Bronchial epithelial cell (primary cell): ENCODE measurements at places on chromosomes 4 and X.
A peak's percentile ranks its signal among the peaks of the same experiment; 100 is the strongest.

GRCh38 chr4:6658597-6659075, 18.2 kb downstream of the MRFAP1 start:
- no peak for DNase-seq

DNA sequence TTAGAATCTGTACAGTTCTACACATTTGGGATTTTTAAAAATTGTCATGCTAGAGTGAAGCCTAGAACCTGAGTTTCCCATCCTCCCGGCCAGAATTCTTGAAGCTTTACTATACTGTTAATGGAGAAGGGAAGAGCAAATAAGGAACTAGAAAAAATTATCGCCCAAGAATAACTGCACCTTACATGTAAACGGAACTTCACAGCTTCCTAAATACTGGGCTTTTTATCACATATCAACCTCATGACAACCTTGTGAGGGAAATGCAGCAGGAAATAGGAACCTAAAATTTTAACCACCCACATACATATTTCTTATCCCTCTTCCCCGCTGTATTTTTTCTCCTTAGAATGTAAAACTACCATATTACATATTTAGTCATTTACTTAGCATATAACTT, 19.3 kb downstream of the ARHGEF9 start:
- DNase-seq = no peak

DNA sequence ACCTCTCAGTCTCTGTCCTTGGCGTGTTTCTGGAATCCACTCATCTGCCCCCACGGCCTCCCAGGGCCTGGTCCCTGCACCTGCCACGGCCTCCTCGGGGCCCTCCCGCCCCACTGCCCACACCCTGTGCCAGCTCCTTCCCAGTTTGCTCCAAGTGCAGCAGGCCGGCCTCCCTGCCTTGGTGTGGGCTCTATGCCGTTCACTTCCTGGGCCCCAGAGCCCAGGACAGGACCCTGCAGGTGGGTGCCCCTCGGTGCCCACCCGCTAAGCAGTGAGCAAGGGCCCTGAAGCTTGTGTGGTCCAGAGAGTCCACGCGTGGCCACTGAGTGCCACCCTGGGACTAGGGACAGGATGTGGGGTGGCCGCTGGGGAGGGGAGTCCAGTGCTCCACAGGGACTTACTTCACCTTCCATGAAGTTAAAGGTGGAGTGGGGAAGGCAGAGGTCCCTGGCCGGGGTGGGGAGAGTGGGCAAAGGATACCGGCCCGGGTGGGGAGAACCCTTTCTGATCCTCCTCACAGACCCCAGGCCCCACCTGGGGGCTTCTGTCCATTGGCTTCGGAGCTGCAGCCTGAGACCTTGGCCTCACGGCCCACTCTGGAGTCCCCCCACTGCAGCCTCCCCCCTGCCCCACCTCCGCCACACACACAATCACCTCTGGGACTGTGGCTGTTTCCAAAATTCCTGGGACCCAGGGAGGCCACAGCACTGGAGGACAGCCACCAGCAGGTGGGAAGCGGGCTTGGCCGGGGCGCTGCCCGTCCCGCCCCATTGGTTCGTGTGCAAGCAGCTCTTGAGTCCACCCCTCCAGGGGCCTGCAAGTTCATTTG, 60.0 kb upstream of the NKX1-1 start:
- no peak for DNase-seq

DNA sequence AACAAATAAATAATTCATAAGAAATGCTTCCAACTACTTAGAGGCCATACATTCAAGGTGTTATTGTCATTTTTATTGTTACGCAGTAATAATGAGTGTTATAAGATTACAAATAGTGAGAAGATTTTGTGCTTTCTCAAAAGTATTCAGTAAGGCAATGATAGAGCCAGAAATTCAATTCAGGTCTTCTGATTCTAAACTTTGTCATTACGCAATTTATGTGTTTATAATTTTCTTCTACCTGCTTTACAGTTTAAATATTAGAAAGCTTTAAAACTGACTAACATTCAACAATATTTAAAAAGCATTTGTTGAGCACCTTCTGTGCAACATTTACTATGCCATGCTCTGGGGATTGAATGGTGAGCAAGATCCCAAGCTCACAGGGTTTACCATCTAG, 183.4 kb upstream of the ETNPPL start:
- DNase-seq = no peak

DNA sequence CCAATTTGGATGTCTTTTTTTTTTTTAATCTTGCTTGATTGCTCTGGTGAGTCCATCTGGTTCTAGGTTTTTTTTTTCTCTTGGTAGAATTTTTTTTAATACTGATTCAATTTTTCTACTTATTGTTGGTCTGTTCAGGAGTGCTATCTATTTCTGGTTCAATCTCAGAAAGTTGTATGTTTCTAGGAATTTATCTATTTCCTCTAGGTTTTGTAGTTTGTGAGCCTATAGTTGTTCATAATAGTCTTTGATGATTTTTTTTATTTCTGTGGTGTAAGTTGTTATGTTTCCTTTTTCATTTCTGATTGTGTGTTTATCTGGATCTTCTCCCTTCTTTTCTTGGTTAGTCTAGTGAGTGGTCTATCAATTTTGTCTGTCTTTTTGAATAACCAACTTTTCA, 129.6 kb downstream of the FAM13A start:
- DNase-seq = no peak

DNA sequence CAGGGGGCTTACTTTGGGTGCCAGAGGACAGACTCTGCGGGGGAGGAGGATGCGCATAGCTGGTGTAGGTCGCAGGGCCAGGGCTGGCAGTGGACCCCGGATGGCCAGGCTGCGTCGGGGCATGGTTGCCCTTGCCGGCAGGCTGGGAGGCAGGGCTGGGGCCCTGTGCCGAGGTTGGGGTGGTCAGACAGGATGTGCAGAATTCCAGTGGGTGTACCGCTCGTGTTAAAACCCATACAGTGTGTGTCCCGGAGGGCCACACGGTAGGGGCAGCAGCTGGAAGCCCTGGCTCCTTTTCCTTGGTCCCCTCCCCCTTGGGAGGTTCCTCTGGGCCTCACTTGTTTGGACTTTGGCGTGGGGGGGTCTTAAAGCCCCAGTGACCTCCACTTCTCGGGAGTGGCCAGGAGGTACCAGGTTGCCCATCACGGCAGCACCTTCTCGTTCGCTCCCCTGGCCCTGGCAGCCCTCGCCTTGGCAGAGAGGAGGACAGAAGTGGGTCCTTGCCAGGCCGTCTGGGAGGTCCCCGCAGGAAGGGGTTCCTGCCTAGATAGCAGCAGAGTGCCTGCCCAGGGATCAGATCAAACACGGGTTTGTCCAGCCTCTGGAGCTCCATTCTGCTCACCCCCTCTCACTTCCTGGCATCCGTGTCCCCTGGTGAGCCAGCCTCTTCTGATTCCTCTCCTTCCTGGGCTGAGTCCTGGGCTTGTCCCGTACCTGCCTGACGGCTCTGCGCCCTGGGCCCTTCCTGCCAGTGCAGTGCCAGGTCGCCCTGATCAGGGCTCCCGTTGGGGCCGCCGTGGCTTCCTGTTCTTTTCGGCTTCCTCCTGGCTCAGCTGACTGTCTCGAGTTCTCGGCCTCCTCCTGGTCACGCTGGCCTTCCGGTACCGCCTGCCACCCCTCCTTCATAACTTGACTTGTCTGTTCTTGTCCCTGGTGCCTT, 56.7 kb upstream of the HGFAC start:
- peak; percentile 84 for DNase-seq

- peak; percentile 21 for DNase-seq
Measured at GRCh38 chr4:107740381-107740780, 20.3 kb upstream of the PAPSS1 start.

DNA sequence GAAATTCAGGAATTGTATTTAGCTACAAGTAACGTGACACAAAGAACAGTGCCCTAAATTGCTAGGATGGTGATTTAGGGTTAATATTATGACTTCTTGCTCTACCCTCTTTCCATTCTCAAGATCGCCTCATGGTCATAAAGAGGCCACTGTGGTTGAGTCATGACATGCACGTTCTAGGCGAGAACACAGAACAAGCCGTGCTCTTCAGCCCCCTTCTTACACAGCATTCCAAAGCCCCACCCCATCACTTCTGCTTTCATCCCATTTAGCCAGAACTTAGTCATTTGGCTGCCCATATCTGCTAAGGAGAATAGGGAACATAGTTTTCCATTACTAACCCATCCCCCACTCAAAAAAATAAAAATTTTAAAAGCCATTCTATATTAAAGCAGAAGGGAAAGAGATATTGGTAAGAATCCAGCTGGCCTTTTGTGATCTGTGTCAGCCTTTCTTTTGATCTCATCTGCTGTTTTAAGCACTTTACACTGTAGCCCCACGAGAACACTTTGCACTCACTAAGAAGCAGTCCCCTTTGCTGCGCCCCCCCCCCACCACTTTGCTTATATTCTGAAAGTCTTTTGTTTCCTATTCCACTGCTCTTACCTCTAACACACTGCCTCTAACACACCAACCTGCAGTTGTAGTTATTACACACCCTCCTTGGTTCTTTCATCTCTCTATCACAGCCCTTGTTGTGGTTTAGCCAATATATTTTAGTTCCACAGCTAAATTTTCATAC, 28.4 kb downstream of the NPNT start:
- peak; percentile 55 for DNase-seq

GRCh38 chr4:6983544-6984142, 59.5 kb upstream of the TADA2B start:
- DNase-seq = no peak

- DNase-seq = no peak
Measured at GRCh38 chr4:145815027-145815612, 123.5 kb downstream of the ZNF827 start.

DNA sequence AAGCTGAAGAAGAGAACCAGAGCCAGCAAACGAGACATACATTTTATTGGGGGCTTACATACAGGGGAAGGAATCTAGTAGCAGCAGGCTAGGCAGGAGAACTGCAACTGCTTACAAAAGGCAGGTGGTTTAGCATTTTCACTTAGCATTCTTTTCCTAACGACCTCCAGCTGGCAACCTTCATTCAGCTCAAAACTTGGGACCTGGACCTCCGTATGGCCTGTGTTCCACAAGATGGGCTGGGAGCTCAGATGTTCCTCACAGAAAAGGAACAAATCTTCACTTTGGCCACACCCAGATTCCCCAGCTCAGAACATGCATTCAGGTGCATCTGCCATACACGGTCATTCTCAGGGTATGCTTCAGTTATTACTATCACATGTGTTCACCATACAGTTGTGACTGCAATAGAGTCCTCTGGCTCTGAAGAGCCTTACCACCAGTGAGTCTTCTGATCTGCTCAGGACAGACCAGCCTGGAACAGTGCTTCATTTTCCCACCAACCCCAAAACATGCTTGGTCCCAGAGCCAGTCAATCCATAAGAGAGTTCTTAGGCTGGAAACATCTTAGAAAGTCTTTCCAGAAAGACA, 29.6 kb upstream of the AP1AR start:
- DNase-seq = no peak

DNA sequence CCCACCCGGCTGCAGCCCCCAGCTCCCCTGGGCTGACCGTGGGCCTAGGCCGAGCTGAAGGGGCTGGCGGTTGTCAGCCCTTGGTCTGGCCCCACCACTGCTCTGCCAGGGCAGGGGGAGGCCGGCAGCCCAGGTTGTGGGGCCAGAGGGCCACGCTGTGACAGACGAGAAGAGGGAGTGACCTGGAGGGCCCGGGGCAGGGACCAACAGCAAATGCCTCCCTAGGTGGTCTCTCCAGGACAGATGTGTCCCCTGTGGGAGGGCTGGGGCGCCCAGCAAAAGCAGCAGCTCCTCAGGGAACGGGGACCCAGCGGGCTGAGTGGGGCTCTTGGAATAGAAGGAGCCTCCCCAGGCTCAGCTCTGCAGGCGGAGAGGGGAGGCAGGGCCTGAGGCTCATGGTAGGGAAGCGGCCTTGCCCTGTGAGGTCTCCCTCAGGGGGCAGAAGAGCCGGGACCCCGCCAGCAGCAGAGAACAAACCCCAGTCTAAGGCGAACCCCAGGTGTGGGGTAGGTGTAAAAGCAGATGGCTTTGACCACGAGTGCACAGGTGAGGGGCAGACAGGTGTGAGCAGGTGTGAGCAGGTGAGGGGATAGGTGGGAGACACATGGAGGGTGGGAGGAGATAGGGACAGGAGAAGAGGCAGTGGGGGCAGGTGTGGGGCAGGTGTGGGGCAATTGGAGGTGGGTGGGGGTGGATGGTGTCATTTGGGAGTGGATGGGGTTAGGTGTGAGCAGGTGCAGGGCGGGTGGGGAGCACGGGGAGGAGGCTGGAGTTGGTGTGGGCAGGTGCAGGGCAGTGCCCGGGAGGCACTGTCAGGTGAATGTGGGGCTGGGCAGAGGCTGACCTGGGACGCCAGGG, 34.1 kb upstream of the SPON2 start:
- no peak for DNase-seq

GRCh38 chrX:36314303-36314702, 394.8 kb downstream of the CFAP47 start:
- no peak for DNase-seq

DNA sequence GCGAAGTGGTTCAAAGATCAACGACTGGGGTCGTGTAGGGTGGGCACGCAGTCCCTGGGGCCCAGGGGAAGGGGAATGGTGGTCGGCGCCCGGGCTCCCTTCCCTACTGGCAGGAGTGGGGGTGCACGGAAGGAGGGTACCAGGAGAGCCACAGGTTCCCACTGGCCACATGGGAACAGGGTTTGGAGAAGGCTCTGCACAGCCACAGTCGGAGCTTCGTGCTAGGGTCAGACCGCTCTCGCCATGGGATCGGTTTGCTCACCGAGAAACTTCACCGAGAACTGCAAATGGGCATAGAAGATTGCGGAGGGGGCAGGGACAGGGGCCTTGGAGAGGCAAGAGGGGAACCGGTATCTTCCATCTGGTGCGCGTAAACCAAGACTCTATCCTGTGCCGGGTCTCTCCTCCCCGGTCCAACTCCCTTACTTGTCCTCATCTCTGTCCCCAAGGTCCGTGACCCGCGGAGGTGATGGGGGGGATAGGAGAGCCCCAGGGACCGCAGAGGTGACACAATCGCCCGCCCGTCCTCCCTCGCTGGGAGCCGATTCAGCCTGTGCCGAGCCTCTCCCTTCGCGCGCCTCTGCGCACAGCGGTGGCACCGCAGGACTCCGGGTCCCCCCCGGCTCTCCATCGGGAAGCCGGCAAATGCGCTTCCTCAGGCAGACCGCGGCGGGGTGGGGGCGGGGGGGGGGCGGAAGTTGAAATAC, 1.0 kb downstream of the SCD5 start:
- DNase-seq = no peak

GRCh38 chr4:99310389-99310788, 10.8 kb downstream of the ADH1B start:
- DNase-seq = no peak

DNA sequence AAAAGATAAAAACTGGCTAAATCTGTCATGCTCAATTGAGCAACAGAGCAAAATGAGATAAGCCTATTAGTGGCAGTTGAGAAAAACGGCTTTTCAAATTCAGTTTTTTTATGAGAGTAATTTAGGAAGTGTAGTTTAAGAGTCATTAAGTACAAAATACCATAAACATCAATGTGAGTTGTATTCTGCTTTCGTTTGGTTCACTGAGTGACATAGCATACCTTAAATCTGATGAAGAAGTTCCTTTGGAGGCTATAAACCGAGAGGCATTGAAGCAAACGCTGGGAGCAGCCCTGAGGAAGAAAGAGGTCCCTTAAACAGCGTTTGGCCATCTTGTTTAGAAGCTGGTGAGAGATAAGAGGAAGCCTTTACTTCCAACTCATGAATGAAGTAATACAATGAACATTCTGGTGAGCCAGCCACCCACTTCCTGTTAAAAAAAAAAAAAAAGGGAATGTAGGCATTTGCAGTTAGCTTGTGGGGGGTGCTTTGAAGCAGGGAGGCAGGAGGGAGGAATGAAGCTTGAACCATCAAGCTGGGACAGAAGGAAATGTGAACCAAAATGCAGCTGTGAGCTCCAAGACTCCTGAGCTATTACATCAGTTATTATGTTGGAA, 132.3 kb downstream of the ZNF330 start:
- DNase-seq = peak; percentile 54
